ENCODE measurements at places on chromosomes 6 and 20.
A peak's percentile ranks its signal among the peaks of the same experiment; 100 is the strongest.

- DNase-seq, result no peak
These were observed 32.9 kb downstream of the GPX5 start for GRCh38 chr6:28558629-28559028.

GRCh38 chr20:63538204-63539091, 1.3 kb upstream of the PTK6 start:
- no peak for DNase-seq

DNA sequence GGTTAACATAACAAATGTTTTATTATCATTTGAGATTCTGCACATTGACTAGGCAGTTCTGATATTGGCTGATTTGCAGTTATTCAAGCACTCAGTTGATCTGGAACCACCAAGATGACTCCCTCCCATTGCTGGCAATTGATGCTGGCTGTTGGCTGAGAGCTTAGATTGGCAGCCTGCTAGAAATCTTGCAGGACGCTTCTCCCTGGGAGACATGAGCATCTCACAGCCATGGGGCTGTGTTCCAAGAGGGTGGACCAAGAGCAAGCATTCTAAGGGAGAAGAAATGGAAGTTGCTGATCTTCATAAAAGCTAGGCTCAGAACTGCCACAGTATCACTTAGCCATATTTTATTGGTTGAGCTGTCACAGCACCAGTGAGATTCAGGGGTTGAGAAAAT, 233.4 kb upstream of the ID4 start:
- no peak for DNase-seq

GRCh38 chr20:58900397-58900796, 47.9 kb downstream of the GNAS start:
- no peak for DNase-seq

DNA sequence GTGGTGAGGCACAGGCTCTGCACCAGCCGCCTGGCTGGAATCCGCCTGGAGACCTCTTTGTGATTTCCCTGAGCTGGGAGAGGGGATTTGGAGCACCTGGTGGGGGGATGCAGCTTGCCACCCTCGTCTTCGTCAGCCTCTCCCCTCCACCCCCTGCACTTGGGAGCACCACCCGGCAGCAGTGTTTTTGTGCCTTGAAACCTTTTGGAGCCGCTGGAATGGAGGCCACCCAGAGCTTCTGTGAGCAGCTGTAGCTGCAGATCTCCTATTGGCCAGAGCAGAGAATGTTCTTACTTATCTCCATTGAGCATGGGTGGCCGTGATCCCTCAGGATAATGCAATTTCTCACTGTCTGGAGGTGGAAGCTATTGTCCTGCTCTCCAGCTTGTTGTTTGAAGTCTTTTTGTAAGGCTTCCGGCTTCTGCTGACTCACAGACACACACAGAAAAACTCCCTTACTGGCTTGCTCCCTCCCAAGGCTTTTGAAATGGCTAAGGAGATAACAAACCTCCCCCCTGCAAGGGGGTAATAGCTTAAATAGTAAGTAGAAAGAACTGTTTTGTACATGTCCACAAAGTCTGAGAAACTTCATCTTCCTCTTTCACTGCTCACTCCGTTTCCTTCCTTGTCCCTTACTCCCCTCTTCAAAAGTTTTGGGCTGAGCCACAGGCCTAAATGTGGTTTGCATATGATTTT, 271.2 kb downstream of the PRL start:
- DNase-seq, result no peak

DNA sequence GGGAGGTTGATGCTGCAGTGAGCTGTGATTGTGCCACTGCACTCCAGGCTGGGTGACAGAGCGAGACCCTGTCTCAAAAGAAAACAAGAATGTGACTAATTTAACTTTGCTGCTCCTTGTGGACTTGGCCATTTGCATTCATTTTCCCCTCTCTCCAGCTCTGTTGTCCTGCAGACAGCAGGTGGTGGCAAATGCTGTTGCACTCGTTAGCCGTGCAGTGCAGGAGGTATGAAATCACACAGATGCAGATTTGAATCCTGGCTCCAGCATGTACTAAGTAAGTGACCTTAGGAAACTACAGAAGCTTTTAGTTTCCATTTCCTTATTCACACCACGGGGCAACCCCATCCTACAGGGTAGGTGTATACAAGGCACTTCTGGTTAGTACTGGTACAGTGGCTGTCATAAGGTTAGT, 9.6 kb upstream of the BEND3 start:
- no peak for DNase-seq

GRCh38 chr20:9011121-9011520, 57.8 kb upstream of the PLCB4 start:
- DNase-seq, result no peak

- no peak for DNase-seq
These were observed 59.8 kb upstream of the HIVEP1 start for GRCh38 chr6:11952316-11952715.

DNA sequence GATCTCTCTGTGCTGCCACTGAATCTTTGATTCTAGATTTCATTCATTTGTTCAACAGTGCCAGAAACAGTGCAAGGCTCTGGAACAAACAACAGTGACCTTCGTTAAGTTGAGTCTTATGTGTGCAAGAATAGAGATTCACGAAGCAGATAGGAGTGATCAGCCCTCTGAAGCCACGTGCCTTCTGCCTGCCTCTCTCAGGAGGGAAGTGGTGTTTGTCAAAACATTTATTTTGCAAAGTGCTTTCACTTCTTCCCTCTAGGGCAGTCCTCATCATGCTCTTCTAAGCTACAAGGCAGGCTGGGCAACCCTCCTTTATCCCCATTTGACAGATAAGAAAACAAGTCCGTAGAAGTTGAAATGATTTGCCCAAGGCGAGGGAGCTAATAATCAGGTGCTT, 204.3 kb downstream of the TFAP2C start:
- DNase-seq, result no peak

DNA sequence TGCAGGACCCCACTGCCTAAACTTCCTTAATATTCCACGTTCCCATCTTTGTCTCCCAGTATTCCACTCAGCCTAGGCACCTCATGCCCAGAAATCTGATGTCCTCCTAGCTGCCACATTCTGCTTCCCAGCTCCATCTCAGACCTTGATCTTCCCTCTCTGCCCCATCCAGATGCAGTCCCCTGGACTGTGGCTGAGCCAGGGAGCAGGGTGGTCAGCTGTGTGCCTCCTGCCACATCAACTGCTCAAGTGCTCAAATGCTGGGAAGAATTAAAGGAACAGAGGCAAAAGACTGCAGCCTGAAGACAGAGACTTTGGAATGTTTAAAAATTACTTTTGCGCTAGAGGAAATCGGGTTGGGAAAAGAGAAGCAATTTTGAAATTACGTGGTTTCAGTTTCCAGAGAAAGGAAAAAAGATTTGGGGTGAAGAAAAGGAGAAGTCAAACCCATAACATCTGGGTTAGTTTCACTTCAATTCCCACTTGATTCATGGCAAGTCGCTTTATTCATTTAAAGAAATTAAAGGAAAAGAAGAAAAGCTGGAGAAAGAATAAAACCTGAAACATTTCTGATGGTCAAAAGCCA, 704.8 kb downstream of the PTPRT start:
- DNase-seq, result no peak

GRCh38 chr20:36113036-36113435, 41.5 kb upstream of the EPB41L1 start:
- no peak for DNase-seq

DNA sequence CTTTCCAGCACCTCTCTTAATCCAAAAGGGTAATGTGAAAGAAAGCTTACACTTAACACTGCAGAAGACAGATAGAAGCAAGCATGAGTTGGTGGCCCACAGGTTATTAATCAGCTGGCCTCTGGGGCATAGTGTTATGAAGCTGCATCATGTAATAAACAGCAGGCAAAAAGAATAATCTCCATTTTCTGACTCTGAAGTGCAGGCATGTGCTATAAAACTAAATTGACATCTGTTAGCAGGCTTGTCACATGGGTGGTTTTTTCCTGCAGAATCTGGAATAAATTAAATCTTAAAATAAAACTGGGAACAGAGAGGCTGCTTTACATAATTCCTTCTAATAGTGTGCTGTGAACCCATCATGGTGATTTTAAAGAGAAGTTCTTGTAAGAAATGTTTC, 73.3 kb downstream of the METTL24 start:
- no peak for DNase-seq

DNA sequence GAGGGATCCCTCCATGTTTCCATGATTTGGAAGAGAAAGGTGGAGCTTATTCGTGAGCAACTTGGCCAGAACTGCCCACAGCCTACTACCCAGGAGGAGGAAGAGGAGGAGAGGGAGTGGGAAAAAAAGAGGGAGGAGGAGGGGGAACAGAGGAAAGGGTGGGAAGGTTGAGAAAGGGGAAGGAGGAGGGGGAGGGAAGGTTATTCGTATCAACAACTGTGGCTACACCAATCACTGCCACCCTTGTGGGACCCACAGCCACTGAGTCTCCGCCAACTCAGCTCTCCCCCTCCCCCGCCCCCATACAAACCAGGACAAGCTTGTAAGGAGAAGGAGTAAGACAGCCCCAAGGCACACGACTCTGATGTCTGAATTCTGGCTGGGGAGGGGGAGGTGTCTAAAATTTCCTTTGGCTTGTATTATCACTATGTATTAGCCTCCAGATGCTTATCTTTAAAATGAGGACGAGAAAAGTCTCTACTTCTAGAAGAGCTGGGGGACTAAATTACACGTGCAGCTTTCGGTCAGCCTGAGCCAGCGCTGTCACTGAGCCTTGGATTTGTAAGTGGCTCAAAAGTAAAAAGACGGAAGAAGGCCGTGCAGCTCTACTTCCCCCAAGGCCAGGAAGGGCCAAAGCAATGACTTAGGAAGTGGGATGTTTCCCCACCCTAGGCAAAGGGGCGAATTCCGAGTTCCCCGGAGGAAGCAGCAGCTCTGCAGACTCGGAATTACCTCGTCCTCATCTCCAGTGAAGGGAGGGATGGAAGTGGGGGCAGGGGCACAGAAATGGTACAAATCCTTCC, 1.0 kb downstream of the FKBP1A start:
- no peak for DNase-seq

DNA sequence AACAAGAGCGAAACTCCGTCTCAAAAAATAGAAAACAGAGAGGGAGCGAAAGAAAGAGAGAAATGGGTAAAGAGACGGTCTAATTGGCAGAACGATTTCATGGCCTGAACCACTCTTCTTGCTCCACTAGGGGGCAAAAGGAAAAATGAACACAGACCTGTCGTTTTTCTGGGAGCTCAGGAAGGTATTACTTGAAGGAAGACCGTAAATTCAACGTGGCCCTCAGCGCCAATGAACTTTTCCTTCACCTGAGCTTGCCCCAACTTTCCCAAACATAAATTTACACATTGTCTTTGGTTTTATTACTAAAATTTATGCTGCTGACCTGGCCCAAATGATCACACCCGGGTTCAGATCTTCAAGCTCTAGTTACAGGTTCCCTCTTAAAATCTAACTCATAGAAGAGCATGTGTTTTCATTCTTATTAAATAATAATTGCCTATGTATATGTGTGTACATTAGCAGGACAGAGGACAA, 67.3 kb downstream of the ATP9A start:
- no peak for DNase-seq

DNA sequence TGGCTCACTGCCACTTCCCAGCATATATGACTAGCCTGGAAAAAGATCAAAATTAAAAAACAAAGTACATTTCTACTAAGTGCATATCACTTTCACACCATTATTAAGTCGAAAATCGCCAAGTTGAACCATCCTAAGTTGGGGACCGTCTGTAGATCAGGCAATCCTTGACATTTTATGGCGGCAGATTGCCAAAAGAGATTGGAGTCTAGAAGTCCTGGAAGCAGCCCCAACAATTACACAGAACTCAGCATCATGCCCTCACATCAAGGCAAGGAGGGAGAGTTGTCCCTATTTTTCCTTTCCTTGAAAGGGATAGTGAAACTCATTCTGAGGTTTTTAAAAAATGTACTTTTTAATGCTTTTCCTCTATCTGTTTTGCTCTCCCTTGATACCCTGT, 30.7 kb downstream of the SLC22A3 start:
- no peak for DNase-seq

DNA sequence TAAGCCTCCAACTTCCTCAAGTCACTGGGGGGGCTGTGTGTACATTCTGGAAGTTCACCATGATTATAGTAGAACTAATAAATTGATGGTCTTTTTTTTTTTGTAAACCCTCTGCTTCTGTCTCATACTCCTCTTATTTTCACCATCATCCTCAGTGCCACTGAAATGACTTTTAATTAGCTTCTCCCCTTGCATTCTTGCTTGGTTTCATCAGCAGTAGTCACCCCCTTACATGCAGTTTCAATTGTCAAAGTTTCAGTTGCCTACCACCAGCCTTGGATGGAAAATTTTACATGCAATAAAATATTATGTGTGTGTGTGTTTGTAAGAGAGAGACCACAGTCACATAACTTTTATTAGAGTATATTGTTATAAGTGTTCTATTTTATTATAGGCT, 175.8 kb upstream of the BMP5 start:
- no peak for DNase-seq

- DNase-seq, result peak; percentile 84
These were observed 28.1 kb downstream of the PDYN start for GRCh38 chr20:1965520-1966351.

GRCh38 chr20:44465001-44465560, 10.6 kb upstream of the TTPAL start:
- no peak for DNase-seq

- no peak for DNase-seq
These were observed 71.8 kb upstream of the NNAT start for GRCh38 chr20:37449276-37449675.

DNA sequence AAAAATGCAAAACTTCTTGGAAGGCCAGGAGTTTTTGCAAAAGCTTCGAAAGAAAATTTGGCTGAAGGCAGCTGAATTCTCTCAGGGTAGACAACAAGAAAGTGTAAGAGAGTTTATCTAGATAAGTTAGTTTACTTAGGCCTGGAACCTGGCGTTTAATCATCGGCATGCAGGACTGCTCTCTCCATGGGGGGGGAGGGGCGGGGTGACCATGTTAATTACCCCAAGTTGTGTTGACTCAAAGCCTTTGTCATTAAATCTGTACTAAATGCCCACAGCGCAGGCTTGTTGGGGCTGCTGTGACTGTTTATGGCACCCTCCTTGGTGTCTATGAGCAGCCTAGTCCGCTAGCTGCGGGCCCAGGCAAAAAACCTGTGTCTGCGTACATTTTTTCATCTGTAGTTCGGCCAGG, 20.1 kb upstream of the ZNF451 start:
- no peak for DNase-seq

DNA sequence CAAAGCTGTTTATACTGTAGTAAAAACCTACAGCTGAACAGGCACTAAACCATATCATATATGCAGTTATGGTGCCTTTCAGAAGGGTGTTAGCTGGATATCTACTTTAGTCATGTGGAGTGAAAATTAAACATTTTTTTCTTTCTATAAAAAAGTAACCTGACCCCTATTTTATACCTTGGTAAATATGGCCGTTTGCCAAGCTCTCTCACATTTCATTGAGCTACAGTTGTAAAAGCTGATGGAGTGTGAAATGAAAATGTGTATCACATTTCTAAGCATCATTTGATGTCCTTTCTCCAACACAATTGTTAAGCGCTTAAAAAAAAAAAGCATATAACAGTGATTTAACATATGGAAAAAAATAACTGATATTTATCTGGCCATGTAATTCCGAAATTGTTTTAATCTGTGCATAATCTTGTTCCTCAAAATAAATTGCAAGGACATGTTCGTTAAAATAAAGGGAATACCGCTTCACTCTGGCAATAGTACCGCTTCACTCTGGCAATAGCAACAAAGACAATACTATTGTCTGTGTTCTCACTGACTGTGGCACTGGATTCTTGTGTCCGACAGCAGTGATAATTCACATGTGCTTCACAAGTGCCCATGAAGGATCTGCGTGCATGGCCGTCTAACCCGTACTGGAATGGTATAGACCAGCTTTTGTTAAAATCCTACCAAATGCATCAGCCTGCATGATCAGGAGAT, 391.8 kb upstream of the SOX4 start:
- no peak for DNase-seq
